ENCODE measurements at places on chromosomes 13 and 19.

GRCh38 chr13:83780227-83780626 is 102.0 kb downstream of the SLITRK1 start:
- DNase-seq: no peak

DNA sequence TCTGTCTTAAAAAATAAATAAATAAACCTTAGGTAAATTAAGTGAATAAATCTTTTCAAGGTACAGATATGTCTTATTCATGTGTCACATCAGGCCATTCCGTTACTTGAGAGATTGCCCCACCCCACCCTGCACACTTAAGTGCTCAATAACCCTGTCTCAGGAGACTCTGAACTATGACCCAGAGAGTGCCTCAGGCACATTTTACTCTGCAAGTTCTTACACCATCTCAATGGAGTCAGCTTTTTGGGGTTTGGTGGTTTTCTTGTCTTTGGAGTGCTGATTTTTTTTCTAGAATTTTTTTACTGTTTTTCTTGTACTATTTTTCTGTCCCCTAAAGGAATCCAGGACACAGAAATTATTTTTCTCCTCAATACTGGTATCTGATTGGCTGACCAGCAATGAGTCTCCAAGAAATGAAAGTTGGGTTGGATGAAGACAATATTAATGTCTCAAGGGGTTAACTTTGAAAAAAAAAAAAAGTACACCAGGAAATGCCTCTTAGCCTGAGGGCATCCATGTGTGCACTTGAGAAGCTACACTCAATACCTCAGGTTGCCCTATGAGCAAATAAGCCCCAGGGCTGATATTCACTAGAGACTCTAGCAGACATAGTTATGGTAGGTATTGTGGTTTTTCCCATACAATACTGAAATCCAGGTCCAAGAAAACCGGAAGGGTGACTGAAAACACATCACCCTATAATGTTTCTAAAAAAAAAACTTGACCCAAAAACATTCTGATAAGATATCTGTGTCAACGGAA is 114.6 kb upstream of the ZNF91 start:
- DNase-seq: no peak

GRCh38 chr13:29319451-29319850 is 276.0 kb downstream of the SLC7A1 start:
- no peak for DNase-seq

- DNase-seq: peak; percentile 60
Measured at GRCh38 chr19:40523322-40524047, 53.2 kb upstream of the SHKBP1 start.

- DNase-seq: peak; percentile 55
Measured at GRCh38 chr13:42377640-42378382, 105.9 kb downstream of the AKAP11 start.

DNA sequence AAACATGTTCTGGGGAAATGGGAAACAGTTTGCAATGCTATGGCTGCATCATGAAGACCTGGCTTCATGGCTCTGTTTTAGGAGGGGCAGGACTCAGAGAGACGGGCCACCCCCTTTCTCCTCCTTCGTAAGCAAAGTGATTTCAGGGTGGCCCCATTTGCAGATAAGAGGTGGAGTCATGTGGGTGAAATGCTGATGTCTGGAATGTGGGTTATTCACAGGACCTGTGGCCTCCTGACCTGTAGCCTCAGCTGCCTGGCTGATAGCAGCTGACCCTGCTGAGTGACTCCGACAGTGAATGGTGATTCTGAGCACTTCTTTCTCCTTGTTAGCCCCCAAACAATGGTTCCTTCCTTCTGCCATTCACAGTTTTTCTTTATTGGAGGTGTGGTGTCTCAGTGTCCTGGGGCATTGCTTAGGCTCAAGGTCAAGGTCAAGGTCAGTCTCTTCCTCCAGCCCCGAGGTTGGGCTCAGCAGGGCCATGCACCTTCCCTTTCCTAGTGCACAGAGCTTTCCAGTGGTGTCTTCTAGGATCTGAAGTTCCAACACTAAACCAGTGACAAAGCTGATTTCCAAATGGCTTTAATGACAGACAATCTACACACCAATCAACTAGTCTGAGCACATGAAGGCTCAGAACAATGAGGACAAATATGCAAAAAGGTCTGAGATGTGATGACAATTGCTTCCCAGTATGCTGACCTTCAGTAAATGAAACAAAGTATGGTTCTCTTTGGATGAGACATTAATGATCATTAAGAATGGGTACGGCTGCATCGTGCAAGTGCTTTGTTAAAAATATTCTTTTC is 49.6 kb upstream of the ANKRD10 start:
- no peak for DNase-seq

DNA sequence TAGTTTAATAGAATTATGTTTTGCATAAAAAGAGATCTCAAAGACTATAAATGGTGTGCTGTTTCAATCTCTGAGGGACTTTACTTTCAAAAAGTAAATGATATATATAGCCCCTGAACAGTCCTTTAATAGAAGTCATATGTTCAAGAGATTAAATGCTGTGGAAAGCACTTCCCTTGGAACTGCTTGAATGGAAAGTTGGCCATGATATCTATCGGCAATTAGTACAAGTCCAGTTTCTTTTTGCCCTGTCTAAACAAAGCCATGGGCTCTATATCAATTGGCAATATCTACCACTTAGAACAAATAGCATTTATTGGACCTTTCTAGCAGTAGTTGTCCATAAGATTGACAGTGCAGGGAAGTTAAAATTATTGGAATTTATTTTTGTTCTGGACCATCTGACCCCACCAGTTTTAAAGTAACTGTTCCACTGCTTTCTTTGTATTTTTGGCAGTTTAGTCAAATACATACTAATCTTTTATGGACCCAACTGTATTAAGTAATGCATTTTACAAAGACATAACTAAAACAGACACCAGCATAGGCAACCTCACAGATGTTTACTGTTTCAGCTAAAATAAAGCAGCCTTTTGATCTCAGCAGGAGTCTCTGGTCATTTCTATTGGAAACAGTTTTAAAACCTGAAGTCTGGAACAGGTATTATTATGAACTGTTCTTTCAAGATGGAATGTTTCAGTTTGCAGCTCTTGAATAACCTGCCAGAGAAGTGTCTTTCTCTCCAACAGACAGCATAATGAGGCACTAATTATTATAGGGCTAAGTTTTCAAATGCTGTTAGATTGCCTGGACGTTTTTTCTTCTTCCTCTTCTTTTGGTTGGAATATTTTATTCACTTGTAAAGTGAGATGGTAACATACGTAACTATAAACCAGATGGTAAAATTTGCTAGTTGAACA is 282.6 kb downstream of the DCLK1 start:
- DNase-seq: no peak

GRCh38 chr19:1041835-1042685 is 2.2 kb downstream of the ABCA7 start:
- no peak for DNase-seq

DNA sequence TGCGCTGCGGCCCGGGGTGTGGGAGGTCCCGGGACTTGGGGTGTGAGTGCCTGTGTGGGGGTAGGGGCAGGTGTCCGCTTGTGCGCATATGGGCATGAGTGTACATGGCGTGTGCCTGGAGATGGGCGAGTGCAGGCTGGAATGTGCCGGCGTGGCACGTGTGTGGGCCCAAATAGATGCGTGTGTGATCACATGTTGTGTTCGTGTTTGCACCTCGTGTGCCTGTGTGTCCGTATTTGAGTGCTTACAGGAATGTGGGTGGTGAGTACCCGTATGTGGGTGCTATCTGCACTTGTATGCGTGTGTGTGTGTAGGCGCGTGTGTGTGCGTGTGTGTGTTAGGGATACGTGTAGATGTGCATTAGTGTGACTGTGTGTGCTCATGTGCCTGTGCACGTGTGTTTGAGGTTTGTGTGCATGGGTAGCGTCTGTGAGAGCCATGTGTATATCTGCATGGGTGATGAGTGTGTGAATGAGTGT is 3.4 kb downstream of the ZNF536 start:
- DNase-seq: no peak

DNA sequence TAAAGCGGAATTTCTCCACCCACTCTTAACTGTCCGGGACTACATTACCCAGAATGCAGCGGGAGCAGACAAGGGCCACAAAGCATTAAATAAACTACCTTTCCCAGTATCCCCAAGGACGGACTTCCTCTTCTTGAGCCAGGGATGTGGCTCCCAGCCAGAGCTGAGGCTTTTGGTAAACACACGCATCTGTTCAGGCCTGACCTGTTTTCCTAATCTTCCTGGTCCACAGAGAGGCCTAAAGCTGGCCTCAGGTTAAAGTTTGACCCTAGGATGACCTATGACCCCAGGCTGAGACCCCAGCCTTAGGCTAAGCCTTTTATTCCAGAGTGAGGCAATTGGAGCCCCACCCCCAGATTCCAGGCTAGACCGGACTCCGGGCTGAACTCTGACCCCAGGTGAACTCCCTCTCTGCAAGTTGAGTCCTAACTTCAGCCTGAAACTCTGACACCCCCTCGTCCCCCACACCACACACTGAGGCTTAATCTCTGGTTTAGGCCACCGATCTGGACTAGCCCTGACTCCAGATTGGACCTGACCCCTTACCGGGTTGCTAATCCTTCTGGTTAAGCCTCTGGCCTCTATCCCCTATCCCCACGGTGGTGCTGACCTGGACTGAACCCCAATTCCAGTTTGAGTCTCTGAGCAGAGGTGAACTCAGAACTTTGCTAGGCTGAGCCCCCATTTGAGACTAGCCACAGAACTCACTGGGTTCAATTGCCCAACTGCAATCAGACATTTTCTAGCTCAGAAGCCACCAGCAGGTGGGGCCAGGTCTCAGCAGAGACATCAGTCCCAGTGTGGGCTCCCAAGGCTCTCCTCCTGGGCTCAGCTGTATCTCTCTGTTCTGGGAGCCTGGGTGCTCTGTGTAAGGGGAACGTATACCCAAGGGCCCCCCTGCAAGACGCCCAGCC is 750 bp upstream of the GPR108 start:
- peak; percentile 82 for DNase-seq
